Psoas muscle (tissue), 8 donors: ENCODE measurements at places on chromosomes 12 and 14.

- DNase-seq: no peak
Measured at GRCh38 chr12:55673638-55674037, 34.1 kb downstream of the ITGA7 start.

DNA sequence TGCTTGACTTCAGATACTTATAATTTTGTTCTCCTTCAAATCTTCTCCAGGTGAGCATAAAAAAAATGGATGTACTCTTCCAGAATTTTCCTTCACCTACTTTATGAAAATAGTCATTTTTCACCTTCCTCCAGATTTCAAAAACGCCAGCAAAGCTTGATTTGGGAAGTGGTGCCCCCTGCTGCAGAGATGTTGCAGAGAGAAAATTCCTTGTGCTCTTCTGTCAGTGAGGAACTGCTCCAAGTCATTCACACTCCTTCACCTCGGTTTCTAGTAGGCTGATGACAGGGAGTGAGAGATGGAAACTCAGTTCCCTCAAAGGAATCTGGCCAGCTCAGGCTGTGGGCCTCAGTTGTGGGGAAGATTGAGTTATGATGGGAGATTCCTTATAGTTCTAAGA is 24.2 kb upstream of the RNASE3 start:
- DNase-seq: no peak

- DNase-seq: no peak
Measured at GRCh38 chr12:70402597-70402996, 36.5 kb downstream of the KCNMB4 start.

GRCh38 chr12:75917083-75917482 is 114.5 kb downstream of the PHLDA1 start:
- DNase-seq: no peak

DNA sequence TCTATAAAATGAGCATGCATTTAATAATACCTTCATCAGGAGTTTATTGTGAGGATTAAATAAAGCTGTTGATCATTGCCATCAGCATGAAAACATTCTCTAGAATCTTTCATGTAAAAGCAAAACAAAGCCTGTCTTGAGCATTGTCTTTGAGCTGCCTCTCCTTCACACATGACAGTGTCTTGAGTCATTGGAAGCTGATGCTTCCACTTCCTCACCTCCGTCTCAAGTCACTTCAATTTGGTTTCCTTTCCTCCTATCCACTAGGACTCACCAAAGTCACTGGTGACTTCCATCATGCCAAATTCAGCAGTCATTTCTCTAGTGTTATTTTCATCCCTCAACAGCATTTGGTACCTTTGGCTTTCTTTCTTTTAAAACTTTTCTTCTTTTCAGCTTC is 31.6 kb upstream of the MYBPC1 start:
- no peak for DNase-seq

GRCh38 chr12:132428936-132429601 is 60.9 kb upstream of the FBRSL1 start:
- no peak for DNase-seq

GRCh38 chr12:22374508-22374907 is 40.0 kb upstream of the ST8SIA1 start:
- no peak for DNase-seq
